ENCODE measurements at places on chromosomes 5 and 9. TPM values are rescaled to one million over a fixed set of nuclear protein-coding genes. Genes with fewer than 3 reads are reported as not detected.

Gene PCDHGB3
- 2.6 TPM for total RNA-seq

Gene FAM221B
- total RNA-seq: not detected

Gene QRFP
- total RNA-seq: not detected

Gene GABRB2
- under 0.01 TPM for total RNA-seq

Gene SH2D3C
- total RNA-seq: not detected

Gene EGFLAM
- 10.1 TPM for total RNA-seq

Gene B4GALT1
- 52.0 TPM for total RNA-seq

Gene AHRR
- total RNA-seq: 55.8 TPM

Gene FSTL4
- total RNA-seq: 0.14 TPM

Gene ZNF618
- total RNA-seq: 11.2 TPM

Gene CERCAM
- total RNA-seq: 148 TPM

Gene ANKRD20A1
- total RNA-seq: not detected

Gene CYSRT1
- total RNA-seq: 0.14 TPM

Gene NOTCH1
- total RNA-seq: 30.4 TPM

Gene RIGI
- total RNA-seq: 7.4 TPM

All from placental pericyte (primary cell).